ENCODE measurements at places on chromosomes 1 and 21.
A peak's percentile ranks its signal among the peaks of the same experiment; 100 is the strongest.

DNA sequence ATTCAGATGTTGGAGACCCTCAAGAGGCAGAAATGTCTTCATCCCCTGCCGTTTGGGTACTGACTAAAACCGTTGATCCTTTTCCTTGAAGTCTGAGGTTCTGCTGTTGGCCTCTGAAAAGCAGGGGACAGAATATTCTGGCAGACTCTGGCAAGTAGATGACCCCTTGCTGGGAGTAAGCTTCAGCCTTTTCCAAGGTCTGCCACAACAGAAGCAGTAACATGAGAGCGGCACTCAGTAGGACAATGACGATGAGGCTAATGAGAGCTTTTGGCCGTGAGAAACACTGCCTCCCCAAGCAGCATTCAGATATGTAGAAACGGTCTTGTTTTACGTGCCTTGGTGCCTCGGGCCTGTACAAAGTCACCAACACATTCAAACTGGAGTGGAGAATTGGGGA is 143.7 kb downstream of the ST6GALNAC5 start:
- no peak for DNase-seq

- DNase-seq: no peak
Observed at GRCh38 chr1:86750530-86750929, 46.2 kb downstream of the SH3GLB1 start.

DNA sequence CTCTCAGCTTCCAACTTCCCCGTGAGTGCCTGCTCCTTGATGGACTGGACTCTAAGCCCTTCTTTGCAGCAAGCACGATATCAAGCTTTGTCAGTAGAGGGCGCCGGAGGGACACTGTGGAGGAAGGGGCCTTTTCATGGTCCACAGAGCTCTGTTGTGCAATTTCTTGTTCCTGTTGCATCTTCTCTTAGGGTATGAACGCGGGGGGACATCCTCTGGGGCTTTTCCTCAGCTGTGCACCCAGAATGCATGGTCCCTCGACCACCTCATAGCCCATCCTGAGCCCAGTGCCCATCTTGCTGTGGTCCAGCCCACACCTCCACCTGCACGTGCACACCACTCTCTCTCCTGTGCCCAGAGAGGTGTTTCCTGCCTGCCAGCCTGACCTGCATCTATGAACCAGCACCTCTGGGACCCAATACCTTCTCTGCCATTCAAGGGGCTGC is 556.8 kb downstream of the PTPRU start:
- no peak for DNase-seq

- DNase-seq: peak; percentile 35
Observed at GRCh38 chr1:54671985-54672608, 30.5 kb downstream of the MROH7 start.

GRCh38 chr21:32844076-32844475 is 72.5 kb upstream of the PAXBP1 start:
- no peak for DNase-seq

DNA sequence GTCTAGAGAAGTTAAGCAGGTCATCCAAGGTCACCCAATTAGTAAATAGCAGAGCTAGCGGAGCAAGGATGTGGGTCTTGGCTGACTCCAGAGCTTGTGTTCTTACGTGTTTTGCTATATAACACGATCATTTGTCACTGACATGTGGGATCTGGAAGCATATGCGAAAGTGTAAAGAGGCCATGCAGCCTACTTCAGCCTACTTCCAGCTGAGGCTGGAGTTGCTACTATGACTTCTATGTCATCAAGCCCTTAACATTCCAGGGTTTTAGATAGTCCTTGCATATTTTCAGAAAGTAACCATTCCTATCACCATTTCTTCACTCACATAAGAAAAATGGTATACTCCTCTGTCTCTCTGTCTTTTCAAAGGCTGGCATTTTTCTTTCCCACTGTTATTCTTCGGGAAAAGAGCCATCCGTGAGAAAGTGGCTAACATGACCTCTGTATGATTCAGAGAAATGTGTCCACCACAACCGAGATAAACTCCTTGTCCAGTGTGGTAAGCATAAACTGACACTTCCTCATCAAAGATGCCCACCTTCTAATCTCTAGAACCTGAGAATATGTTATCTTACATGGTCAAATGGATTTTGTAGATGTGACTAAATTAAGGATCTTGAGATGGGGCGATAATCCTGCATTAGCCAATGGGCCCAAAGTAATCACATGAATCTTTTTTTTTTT is 24.0 kb upstream of the ABL2 start:
- DNase-seq: no peak

DNA sequence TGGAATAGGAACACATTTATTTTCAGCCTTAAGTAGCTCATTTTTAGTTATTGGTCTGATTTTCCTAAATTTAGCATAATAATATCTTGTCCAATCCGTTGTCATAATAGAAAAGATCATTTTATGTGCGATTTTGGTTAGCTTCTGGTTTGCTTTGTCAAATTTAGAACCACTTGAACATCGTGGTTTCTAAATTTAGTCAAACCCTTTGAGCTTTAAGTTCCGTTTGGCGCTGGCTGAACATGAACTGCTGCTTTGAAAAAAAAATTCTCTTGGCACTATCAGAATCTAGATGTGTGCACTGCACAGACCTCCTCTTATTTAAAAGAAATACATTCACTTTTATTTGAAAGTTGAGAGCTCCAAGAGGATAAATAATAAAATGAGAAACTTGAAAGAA is 370.6 kb downstream of the PTPRC start:
- no peak for DNase-seq

DNA sequence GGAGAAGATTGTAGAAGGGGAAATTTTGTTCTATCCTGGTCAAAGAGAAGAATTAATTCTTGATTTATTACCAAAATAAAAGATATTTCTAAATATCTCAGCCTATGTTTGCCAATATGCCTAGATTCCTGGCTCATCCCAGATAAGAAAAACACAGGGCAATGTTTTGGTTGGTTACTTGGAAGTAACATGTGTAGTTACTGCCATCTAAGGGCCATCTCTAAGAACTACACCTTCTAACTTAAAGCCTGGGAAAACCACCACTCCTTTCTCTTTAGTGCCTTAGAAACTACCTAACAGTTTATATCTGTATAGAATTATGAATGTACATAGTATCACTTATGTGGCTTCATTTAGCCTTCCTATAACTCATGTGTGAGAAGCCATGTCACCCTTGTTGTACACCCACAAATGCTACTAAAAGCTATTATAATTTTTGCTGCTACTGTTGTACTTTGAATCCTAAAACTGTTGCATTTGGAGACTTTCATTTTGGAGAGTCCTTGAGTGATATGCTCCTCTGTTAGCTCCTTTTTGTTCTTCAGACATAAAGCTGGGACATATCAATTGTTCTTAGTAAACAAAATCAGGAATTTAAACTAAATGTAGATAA is 4.5 kb downstream of the AIM2 start:
- DNase-seq: no peak

- no peak for DNase-seq
Observed at GRCh38 chr1:236081546-236082227, 16.8 kb upstream of the NID1 start.

Data from stimulated activated CD8-positive, alpha-beta memory T cell treated with anti-CD3 and anti-CD28 coated beads, Interleukin-4, amount 100 ng/mL, for 1 hour (primary cell).